Omental fat pad (tissue), 4 donors: ENCODE measurements at places on chromosomes 12 and 14. TPM values are rescaled to one million over a fixed set of nuclear protein-coding genes. Genes with fewer than 3 reads are reported as not detected.
A peak's percentile ranks its signal among the peaks of the same experiment; 100 is the strongest.

The RPGRIP1 gene
- total RNA-seq, result 1.2 TPM

The CD163L1 gene
- 4.7 TPM for total RNA-seq

The TXNDC16 gene
- 7.2 TPM for total RNA-seq

The USP30 gene
- total RNA-seq, result 8.8 TPM

The NYNRIN gene
- total RNA-seq, result 4.6 TPM

- DNase-seq, result no peak
These were observed 88.5 kb downstream of the TSPAN8 start for GRCh38 chr12:71069311-71069710.

GRCh38 chr12:127803545-127803944, 463.4 kb upstream of the TMEM132C start:
- no peak for DNase-seq

GRCh38 chr14:23646648-23647549, 10.7 kb downstream of the DHRS2 start:
- no peak for DNase-seq

DNA sequence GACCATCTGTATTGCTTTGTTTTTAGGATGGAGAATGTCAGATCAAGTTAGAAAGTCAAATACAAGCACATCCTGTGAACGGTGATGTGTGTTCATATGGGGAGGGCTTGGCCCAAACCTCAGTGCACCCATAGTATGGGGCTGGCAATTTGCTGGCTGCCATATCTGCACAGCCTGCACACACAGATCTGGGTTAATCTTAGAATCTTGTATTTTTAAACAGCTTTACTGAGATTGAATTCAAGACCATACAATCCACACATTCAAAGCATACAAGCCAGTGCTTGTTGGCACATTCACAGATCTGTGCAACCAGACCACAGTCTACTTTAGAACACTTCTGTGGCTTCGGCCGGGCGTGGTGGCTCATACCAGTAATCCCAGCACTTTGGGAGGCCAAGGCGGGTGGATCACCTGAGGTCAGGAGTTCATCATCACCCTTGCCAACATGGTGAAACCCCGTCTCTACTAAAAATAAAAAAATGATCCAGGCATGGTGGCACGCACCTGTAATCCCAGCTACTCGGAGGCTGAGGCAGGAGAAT, 90.4 kb downstream of the CCDC92 start:
- DNase-seq, result no peak

GRCh38 chr14:101585211-101585610, 23.9 kb downstream of the DIO3 start:
- peak; percentile 6 for DNase-seq

DNA sequence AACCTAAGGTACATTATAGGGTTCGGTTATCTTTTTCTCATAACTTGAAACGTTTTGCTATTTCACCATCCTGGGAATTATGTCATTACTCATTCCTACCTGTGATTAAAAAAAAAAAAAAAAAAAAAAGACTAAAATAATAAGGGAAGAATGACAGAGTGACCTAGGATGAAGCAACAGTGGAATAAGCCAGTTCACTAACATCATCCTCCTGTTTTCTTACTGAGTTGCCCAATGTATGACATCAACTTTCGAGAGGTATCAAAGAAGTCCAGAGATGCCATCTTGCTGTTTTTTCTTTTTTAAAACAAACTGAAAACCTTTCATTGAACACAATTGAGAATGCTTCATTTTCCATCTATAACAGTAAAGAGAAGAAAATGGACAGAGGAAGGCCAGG, 42.8 kb downstream of the AMN start:
- DNase-seq, result no peak

DNA sequence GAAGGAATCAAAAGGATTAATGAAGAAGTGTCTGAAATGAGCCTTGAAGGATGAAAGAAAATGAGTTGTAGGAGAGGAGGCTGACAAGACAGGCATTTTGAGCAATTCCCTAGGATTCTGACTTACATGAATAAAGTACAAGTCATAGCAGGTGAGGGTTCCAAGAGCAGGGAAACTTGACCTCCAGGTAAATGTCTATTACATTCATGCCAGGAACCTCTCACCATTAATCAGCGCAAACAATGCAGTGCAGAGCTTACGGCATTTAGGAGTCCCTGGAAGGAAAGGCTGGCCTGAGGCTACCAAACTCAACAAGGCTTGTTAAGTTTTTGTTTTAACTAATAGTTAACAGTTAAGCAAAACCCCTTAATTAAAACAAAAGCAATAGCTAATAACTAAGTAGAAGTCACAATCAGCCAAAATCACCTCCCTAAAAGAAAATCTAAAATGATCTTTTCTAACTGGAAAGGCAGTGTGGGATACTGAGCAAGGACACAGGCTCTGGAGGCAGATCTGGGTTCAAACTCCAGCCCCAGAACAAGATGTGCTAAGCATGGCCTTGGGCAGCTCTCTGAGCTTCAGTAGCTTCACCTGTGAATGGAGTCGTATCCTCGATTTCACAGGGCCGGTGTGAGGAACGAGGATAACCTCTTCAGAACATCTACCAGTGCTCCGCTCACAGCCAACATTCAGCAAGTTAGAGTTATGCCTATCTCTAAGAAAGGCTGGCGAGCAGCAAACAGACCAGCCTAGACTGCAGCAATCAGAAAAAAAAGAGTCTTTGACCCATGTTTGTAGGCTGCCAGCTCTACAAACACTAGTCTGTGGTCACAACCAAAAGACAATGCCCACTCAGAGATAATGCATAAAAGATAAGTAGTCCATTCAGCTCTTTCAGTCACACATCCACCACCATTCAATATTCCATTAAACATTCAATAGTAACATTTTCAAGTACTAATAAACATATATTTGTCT, 16.9 kb downstream of the PPTC7 start:
- no peak for DNase-seq
